Caudate nucleus (tissue), 63 donors: ENCODE measurements at places on chromosomes 5 and 9.

GRCh38 chr9:21591221-21592062 is 109.3 kb upstream of the IFNE start:
- DNase-seq, result no peak

GRCh38 chr5:110258460-110259216 is 467.8 kb downstream of the TMEM232 start:
- DNase-seq, result no peak

GRCh38 chr5:139717221-139717620 is 69.1 kb downstream of the CXXC5 start:
- no peak for DNase-seq

DNA sequence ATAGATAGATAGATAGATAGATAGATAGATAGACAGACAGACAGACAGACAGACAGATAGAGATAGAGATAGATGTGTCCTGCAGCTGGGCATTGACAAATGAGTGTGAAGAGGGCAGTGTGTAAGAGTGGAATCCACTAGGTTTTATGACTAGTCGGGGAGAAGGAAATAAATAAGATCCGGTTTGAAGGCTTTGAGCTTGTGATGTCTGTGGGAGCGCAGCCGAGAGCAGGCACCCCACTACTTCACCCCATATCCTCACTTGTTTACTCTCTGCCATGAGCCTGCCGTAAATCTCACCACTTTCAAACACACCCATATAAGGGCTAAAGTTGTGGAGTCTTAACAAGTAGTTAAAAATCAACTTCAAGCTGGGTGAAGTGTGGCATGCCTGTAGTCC is 1.4 kb upstream of the SUSD1 start:
- DNase-seq, result no peak

DNA sequence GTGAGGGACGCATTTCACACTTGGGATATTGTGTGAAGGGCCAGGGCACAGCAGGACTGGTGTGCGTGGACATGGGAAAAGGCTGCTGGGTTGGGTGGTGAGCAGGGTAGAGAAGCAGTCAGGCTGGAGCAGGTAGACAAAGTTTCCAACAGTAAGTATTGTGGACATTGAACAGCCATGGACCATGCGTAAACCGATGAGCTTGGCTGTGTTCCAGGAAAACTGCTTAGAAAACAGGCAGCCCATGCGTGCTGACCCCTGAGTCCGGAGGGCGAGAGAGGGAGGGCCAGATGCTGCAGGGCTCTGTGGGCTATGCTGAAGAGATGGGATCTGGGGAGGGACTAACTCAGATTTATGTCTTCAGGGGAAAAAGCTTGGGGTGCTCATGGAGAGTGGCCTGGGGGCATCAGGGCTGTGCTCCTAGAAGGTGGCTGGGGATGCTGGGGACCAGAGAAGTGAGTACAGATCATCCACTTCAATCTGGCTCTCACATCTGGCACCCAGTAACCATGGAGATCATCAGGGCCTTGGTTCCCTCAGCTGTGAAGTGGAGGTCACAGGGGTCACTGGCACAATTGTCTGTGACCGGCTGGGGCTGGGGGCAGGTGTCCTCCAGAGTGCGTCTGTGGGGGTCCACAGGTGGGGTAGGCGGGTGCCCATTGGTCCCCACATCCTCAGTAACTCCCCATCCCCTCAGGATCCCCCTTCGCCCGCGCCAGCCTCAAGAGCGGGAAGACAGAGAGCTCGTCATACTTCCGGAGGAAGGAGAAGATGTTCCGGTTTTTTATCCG is 93.3 kb downstream of the CACNA1B start:
- DNase-seq, result no peak

DNA sequence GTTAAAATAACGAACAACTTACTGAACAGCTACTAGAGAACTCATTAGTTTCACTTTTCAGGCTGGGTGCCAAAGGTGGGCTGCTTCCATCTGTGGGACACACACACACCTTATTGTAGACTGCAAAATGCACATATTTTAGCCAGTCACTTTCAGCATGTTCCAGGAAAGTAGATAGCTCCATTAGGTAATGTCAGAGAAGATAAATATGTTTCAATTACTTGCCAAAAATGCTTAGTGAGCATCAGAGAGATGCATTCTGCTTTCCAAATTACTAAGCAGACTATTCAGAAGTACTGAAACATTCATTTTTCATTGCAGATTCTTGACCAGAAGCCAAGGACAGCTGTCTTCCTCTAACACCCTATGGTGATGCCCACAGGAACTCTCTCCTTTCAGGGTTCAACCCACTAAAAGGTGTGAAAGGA is 56.2 kb upstream of the APC start:
- no peak for DNase-seq
